ENCODE measurements at places on chromosomes 16 and 17.
A peak's percentile ranks its signal among the peaks of the same experiment; 100 is the strongest.

- no peak for DNase-seq
Observed at GRCh38 chr16:87782033-87782432, 16.2 kb upstream of the KLHDC4 start.

- DNase-seq: no peak
Observed at GRCh38 chr16:81837312-81837751, 58.2 kb downstream of the PLCG2 start.

DNA sequence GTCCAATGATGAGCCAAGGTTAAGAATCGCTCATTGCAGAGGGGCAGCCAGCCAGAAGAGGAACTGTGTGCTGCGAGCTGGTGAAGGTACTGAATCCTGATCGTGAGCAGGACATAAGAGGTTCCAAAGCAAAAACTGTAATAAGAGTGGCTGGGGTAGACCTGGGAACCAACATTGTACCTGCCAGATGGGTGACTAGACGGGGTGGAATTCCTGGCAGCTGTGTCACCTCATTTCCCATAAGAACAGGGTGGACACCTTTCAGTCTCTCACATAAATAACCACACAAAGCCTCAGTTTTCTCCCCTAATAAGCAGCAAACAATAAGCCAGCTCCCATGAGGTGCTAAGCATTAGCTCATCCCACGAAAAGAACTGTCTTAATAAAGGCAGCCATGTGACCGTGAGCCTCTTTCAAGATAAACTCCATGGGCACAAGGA is 290.3 kb downstream of the SOX9 start:
- no peak for DNase-seq

DNA sequence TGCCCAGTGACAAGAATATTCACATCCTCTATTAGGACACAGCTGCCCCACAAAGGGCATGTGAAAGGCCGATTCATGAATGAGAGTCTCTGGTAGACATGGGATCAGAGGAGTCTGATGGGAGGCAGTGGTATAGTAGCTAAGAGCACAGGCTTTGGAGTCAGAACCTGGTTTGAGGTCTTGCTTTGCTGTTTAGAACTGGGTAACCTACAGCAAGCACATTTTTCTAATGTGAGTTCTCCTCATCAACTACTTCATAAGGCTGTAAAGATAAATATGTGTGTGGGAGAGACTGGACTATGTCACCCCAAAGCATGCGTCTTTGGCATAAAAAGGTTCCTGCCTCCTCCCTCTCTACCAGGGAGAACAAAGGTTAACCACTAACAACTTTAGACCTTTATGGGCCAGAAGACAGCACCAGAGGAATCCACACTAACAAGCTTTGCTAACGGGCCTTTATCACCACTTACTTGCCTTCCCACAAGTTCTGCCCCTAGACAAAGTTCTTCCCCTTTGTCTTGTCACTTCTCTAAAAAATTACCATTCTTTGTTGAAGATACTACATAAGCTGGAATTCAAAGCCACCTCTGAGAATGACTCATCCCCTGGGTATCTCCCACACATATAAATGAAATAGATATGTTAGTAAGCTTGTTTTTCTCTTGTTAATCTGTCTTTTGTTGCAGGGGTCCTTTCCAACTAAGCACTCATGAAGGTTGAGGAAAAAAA is 21.1 kb downstream of the CDR2 start:
- DNase-seq: peak; percentile 88

GRCh38 chr16:79949417-79949816 is 348.9 kb upstream of the MAF start:
- DNase-seq: no peak

DNA sequence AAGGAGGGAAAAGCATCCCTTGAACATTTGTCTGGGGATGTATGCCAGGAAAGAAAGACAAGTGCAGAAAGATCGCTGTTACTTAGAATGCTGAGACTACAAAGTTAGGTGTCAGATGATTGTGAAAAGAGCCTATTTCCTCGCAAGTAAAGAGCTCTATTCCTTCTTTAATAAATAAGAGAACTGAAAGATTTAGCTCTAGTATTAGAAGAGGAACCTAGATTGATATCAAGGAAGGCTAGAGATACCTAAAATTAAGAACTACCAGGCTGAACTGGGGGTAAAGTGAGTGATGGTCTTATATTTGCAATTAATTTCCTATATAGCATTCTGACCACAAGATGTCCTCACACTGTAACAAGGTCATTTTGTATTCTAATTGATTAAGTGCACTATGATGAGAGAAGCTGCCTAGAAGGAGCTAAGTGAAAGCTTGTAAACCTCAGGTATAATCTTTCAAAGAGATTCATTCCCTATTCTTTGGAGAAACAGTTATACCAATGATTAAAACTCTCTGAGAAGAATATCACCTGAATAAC is 62.3 kb downstream of the SSH2 start:
- no peak for DNase-seq

DNA sequence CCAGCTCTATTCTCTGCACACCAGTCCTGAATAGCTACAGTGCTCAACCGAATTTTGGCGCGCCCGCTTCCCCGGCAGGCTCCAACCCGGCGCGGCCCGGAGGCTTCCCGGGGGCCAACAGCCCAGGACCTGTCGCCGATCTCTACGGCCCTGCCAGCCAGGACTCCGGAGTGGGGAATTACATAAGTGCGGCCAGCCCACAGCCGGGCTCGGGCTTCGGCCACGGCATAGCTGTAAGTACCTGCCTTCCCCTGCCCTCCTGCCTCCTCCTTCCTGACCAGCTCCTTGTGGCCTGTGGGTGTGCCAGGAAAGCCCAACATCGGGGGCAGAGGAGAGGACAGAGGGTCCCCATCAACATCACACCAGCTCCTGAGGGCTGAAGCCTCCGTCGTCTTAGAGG is 70.2 kb downstream of the CCDC182 start:
- DNase-seq: no peak

- no peak for DNase-seq
Observed at GRCh38 chr17:37781451-37781850, 36.6 kb upstream of the HNF1B start.

- no peak for DNase-seq
Observed at GRCh38 chr17:82780971-82781893, 29.4 kb downstream of the TBCD start.

GRCh38 chr16:25912321-25912720 is 220.6 kb downstream of the HS3ST4 start:
- DNase-seq: no peak

DNA sequence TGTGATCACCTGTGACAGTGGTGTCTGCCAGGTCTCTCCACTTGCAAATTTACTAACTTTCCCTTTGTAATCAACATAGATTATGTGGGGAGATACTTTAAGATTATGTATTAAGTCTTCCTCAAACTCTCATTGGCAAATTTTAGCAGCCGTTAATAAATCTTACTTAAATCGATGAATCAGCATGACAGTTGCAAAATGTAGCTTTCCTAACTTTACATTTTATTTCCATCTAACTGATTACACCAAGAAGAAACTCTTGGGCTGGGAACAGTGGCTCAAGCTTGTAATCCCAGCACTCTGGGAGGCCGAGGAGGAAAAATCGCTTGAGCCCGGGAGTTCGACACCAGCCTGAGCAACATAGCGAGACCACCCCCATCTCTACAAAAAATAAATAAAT is 23.3 kb upstream of the CPNE2 start:
- no peak for DNase-seq

- no peak for DNase-seq
Observed at GRCh38 chr16:19338335-19338734, 52.8 kb downstream of the CLEC19A start.

GRCh38 chr17:68714676-68715075 is 113.5 kb upstream of the FAM20A start:
- DNase-seq: no peak

GRCh38 chr16:30903002-30903401 is 6.6 kb downstream of the CTF1 start:
- no peak for DNase-seq

DNA sequence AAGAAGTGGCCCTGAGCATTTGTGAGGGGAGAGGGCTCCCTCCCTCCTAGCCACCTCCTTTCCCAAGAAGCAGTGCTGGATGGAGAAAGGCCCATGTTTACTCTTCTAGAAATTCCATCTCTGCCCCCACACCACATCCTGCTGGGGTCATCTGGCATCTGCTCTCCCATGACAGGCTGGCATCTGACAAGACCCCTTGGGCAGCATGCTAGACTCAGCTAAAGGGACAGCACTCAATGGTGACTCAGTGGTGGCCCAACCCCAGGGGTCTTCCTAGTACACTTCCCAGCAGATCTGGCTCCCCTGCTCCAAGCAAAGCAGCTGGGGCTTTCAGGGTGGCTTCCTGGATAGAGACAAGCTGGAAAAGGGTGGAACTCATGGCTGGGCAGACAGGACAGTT is 14.4 kb downstream of the SLC38A7 start:
- no peak for DNase-seq
